ENCODE measurements at places on chromosomes 13 and 19.

DNA sequence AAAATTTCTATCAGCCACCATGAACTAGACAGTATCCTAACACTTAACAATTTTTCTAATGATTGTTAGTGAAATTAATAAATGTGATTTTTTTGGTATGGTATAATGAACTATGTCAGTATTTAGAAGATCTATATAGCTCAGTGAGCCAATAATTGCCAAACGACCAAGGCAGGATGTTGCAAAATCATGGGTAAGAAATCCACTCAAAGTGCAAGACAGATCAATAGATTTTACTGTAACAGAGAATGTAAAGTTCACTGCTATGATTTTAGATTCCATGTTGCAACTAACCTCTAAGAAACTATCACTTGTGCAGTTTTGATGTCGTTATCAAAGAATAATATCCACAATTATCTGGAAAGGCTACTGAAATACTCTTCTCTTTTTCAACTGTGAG, 44.0 kb upstream of the MYCBP2 start:
- no peak for DNase-seq

- DNase-seq: peak; percentile 19
These were observed 784 bp downstream of the PIBF1 start for GRCh38 chr13:72782717-72783116.

DNA sequence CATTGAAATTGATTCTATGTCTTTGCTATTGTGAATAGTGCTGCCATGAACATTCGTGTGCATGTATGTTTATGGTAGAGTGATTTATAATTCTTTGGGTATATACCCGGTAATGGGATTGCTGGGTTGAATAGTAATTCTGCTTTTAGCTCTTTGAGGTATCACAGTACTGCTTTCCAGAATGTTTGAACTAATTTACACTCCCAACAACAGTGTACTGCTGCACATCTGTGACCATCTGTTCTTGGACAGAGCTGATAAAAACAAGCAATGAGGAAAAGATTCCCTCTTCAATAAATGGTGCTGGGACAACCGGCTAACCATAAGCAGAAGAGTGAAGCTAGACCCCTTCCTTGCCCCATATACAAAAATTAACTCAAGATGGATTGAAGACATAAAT, 231.0 kb downstream of the MYO16 start:
- DNase-seq: no peak

DNA sequence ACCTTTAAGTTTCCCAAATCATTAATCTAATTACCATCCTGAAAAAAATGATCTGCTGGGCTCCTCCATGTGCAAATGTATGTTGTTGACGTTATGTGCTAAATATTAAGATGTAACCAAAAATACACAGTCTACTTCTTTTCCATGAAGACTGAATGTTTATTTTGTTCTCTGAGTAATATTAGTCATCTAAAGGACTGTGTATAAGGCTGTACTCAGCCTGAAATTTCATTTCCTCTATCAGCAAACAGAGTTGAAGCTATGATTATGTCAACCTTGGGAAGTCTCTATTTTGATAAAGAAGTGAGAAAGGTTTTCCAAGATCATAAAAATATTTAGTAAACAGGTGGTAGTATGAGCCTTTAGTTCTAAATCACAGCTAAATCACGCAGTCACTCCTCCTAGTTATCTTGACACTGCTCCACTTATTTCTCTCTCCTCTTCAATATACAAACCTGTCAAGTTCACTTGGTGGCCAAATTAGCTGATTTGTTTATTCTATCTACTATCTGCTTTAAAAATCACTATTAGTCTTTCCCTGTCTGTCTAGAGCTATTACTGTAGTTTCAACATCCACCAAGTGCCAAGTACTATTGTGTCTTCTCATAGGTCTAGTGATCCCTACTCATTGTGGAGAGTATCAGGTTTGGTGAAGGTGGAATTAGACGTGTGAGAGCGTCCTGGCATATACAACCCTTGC, 211.7 kb upstream of the STARD13 start:
- DNase-seq: peak; percentile 11

GRCh38 chr13:112446867-112447266, 70.7 kb downstream of the SPACA7 start:
- DNase-seq: no peak

- peak; percentile 72 for DNase-seq
These were observed 51.4 kb upstream of the ITM2B start for GRCh38 chr13:48181482-48182145.

DNA sequence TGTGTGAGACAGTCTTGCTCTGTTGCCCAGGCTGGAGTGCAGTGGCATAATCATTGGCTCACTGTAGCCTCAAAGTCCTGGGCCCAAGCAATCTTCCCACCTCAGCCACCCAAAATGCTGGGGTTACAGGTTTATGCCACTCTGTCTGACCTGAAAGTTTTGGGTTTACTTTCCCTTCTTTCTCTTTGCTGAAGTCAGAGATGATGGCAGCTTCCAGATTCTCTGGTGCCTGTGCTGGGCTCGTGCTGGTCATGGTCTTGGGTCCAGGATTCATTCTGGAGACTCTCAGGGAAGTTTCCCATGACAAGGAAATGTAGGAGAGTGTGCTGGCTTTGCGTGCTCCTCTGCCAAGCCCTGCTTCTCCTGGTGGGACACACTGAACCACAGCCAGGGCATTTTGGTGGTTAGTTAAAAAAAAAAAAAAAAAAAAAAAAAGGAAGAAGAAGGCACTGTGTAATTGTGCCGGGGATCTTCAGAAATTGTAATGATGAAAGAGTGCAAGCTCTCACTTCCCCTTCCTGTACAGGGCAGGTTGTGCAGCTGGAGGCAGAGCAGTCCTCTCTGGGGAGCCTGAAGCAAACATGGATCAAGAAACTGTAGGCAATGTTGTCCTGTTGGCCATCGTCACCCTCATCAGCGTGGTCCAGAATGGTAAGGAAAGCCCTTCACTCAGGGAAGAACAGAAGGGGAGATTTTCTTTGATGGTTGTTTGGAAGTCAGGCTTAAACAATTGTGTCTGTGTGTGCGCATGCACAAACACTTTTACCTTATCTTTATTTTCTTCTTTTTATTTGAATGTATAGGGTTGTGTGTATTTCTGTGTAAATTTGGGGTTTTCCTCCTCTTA, at the start of gene ALOX5AP:
TSS of gene ALOX5AP (plus strand) at position 519 of the 847 bp plus-strand sequence. CDS start at position 582, 63 bp downstream.
- peak; percentile 88 for DNase-seq

DNA sequence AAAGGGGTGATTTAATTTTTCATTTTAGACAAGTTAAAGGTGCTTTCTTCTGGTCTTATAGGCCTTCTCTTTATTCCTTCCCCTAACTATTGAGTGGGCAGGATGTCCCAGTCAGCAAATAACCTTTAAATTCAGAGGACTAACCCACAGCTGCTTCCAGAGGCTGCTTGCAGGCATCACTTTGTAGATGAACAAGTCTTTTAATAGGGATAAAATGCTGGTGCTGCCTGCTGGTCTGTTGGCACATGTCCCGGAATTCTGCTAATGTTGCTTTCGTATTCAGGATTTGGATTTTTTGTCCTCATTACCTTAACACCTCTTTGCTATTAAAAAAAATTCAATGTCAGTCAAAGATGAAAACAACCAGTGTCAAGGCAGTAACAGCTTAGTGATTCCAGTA, 132.7 kb upstream of the KL start:
- no peak for DNase-seq

DNA sequence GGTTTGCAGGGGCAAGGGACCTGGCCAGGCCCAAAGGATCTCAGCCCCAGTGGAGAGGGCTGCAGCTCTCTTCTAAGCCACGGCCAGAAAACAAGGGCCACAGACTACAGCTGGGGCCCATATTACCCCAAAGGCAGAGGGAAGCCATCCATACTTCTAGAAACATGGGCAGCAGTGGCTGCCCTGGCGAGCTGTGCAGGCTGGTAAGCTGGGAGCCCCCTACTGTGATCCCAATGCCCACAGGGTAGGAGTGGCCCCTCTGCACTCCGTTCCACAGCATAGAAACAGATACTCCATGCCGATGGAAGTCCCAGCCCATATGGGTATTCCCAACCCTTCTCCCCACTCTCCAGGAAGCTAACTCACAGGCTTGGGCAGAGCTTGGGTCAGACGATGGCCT, 25.1 kb downstream of the VSTM2B start:
- DNase-seq: no peak

Data from suppressor macrophage treated with lipopolysaccharide for 1 hour (primary cell).